ENCODE measurements at places on chromosomes 5 and 9.

DNA sequence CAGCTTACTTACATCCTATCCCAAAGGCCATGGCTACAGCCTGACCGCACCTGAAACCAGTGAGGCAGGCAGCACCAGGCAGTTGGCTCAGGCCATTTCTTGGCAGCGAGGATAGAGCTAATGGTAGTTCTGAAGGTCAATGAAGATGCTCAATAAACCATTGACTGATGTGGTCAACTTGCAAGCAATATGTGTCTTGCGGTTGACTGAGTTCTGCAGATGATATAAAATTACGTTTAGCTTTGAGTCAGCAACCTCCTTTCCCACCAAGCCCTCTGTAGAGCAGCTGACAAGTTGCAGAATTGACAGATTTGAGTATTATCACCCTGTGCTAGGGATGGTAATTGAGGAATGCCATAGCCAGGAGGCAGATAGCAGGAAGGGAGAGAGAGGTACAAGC lies 189.0 kb upstream of the PUM3 start:
- DNase-seq = no peak

GRCh38 chr5:107248066-107248695 lies 422.6 kb downstream of the EFNA5 start:
- peak; percentile 30 for DNase-seq

DNA sequence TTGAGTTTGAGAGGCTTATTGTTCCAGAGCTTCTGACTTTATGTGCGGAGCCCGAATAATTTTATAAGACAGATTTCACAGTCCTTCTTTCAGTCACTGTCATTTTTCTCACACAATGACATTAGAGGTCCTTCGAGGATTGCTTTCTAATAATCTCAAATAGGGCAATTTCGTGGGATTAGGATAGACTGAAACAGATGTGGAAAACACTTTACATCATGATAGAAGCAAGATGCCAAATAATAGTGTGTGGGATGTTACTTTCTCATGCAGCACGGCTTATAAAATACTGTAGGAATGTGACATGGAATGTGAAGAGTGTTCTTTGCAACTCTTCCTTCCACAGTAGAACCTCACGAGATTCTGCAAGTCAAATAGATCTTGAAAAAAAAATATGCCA lies 451.3 kb downstream of the SEMA5A start:
- DNase-seq = no peak

- no peak for DNase-seq
Observed at GRCh38 chr9:91297306-91297705, 64.4 kb downstream of the AUH start.

- DNase-seq = no peak
Observed at GRCh38 chr5:149125386-149125891, 15.9 kb upstream of the ABLIM3 start.

DNA sequence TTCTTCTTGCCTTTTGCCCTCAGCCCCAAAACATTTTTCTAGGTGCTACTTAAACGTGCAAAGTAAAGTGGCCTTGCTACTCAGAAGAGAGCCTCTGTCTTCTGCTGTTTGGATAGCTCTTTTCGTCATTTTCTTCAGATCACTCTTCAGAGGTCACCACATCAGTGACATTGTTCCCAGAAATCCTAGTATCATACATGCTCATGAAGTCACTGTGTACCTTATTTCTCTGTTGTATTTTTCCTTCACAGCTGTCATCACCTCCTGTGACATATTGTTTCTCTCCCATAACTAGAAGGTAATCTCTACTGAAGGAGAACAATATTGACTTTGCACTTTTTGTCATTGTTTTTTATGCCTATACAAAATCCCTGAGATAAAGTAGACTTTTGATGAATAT lies 237.0 kb upstream of the CDH18 start:
- DNase-seq = no peak

DNA sequence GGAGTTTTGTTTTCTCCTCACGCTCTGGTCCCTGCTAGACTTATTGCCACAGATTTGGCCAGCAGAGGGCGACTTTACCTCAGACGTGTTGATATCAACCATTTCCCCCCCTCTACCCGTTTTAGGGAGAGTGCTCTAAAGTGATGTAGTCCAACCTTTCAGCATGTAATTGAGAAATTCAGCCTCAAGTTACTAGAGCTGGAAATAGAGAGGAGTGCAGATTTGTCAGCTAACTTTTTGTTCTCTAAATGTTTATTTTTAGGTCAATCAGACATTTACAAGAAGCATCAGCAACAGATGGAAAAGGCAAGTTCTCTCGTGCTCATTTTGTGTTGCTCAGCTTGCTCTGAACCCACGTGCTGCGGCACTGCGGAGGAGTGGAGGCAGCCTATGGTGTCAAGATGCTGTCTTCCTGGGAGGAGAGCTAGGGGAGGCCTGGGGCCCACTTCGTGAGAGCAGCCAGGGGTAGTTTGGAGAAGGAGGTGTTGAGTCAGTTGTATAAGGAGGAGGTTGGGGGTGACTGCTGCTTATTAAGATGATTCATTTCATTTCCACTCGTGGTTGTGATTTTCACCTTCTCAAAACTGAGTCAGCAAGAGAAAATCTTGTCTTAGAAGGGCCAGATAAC lies 53.6 kb downstream of the GPR107 start:
- DNase-seq = peak; percentile 75

GRCh38 chr5:168920019-168920810 lies 341.0 kb upstream of the PANK3 start:
- DNase-seq = no peak

- no peak for DNase-seq
Observed at GRCh38 chr9:130459941-130460669, 15.3 kb downstream of the ASS1 start.

DNA sequence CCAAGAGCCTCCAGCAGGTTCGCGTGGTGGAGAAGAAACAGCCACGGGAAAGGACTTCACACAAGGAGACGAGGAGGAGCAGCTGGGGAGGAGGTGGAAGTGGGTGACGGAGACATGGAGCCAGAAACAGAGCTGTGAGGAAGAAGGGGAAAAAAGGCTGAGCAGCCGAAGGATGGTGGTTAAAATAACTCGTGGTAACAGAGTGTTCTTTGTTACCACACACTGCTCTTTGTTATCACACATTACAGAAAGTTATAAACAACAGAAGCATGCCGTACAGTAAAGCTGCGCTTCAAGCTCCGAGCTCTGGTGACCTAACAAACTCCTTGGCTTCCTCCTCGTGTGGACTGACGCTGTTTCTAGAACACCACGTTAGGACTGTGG lies 215.4 kb downstream of the GLIS3 start:
- DNase-seq = no peak

GRCh38 chr5:77133061-77133758 lies 46.1 kb upstream of the ZBED3 start:
- peak; percentile 94 for DNase-seq

DNA sequence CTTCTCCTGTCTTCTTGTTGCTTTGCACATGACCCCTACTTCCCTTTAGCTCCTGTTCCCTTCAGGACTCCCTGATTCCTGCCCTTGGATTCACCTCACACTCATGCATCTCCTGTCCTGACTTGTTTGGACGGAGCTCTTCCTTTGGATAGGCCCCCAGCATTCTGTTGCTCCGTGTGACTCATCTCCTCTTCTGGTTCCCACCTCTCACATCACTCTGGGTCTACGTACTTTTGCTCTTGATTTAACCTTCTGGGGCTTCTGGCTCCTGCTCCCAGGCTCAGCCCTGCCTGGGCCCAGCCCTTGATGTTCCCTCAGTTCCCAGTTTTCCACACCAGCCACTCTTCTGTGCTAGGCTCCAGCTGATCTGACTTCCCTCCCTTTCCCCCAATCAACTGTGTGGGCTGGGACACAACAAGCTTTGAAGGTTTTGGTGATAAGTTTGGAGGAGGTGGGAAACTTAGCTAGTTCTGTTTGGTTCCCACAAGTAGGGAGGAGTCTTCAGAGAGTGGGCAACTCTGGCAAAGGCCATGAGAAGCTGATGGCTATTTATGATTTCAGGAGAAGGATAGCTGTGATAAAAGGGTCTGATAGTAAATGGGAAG lies 331.5 kb downstream of the ARHGEF28 start:
- no peak for DNase-seq

- no peak for DNase-seq
Observed at GRCh38 chr9:93138171-93138764, 4.2 kb upstream of the NINJ1 start.

GRCh38 chr9:74683322-74683721 lies 186.2 kb downstream of the RORB start:
- no peak for DNase-seq

GRCh38 chr5:135365281-135365680 lies 33.8 kb downstream of the MACROH2A1 start:
- DNase-seq = no peak

DNA sequence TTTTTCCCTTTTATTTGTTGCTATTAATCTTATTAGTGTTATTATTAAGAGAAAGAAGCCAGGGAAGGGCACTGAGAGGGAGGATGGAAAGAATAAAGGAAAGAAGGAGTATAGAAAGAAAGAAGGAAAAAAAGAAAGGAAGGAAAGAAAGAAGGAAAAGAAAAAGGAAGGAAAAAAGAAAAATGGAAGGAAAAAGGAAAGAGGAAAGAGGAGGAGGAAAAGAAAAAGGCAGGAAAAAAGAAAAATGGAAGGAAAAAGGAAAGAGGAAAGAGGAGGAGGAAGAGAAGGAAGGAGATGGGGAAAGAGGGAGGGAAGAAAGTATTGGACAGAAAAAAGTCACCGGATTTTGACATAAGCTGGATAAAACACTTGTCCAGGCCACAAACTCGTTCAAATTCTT lies 47.8 kb downstream of the ANXA1 start:
- no peak for DNase-seq

- DNase-seq = no peak
Observed at GRCh38 chr5:84568171-84568570, 183.5 kb upstream of the EDIL3 start.

- peak; percentile 32 for DNase-seq
Observed at GRCh38 chr5:178232124-178232919, at the start of gene PHYKPL. Gene PHYKPL, minus strand, starts transcription at chr5:178232802. Its CDS starts 252 bp downstream, at chr5:178232550.

DNA sequence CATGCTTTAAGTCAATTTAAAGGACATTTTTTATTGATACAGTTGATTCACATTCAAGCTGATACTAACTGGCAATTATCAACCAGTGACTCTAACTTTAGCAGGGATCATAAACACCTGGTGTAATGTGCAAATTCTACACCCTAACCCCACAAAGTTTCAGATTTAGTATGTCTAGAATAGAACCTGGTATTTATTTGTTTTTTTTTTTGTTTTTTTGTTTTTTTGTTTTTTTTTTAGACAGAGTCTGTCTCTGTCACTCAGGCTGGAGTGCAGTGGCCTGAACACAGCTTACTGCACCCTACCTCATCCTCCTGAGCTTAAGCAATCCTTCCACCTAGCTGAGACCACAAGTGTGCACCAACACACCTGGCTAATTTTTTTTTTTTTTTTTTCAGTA lies 311.2 kb upstream of the SEMA6A start:
- DNase-seq = no peak

GRCh38 chr9:4020755-4021296 lies 279.0 kb downstream of the GLIS3 start:
- DNase-seq = no peak

- no peak for DNase-seq
Observed at GRCh38 chr5:150992705-150993104, 27.7 kb upstream of the GPX3 start.

- DNase-seq = no peak
Observed at GRCh38 chr5:75460532-75460931, 50.9 kb downstream of the CERT1 start.

GRCh38 chr5:2293906-2294305 lies 411.2 kb upstream of the IRX4 start:
- no peak for DNase-seq

DNA sequence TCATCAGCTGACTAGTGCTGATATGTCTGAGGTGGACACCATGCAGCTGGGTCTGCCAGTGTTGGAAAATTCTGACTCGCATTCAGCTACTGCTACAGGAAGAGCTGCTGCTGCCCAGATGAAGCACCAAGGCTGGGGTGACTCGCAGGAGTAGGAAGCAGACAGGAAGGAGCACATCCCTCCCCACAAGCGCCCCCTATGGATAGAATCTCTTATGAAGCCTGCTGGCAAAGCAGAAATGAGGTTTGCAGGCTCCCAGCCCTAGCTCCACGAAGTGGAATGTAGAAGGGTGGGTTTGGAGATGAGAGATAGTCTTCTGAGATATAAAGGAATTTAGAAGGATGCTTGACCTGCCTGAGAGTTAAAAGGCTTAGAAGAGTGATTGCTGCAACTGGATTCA lies 443.0 kb downstream of the ACTL7B start:
- DNase-seq = no peak

DNA sequence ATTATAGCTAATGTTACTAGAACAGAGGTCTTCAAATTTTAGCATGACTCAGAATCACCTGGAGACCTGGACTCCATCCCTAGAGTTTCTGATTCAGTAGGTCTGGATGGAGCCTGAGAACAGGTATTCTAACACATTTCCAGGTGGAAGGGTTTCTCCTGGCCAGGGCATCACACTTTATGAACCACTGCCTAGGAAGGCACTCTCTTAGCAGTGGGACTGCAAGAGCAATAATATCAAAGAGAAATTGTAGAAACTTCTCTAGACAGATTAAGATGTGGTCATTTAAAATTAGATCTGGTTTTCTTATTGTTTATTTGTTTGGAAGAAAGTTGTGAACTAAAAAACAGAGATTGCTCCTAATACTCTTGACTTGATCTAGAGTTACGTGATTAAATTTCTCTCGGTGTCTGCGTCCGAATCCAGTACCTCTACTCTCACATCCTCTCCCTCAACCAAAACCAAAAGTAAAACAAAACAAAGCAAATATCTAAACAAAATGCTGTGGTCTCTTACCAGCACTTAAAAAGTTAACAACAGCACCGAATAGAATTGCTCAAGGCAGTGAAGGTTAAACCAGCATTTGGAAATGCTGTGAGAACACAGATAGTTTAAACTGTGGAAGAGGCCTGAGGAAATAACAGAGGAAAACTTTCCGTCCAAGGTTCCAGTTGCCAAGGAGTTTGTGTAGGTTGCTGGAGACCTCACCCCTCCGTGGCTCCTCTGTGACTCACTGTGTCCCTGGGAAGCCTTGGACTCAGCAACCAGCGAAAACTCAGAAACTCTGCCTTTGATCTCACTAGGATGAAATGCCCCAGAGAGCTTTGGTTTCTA lies 193.4 kb downstream of the ARRDC3 start:
- DNase-seq = peak; percentile 83

- no peak for DNase-seq
Observed at GRCh38 chr5:91069364-91069763, 313.8 kb downstream of the ARRDC3 start.

- DNase-seq = no peak
Observed at GRCh38 chr5:2695200-2695891, 56.1 kb downstream of the IRX2 start.

DNA sequence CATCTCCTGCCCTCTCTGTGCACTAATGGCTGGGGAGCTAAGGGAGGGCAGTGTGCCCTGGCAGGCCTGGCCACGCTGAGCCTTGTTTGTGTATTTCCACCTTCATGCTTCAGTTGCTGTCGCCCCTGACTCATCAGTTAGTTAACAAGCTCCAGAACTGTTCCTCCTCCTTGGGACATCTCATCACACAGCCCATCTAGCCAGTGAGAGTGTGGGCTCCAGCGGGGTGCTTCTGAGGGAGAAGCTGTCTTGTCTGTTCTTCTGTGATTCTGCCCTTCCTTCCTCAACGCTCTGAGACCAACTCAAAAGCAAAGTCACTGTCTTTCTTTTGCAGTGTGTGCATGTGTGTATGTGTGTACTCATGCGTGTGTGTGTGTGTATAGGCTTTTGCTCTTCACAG lies 58.3 kb upstream of the CPEB4 start:
- no peak for DNase-seq
